ENCODE measurements at places on chromosomes 7 and 10.

DNA sequence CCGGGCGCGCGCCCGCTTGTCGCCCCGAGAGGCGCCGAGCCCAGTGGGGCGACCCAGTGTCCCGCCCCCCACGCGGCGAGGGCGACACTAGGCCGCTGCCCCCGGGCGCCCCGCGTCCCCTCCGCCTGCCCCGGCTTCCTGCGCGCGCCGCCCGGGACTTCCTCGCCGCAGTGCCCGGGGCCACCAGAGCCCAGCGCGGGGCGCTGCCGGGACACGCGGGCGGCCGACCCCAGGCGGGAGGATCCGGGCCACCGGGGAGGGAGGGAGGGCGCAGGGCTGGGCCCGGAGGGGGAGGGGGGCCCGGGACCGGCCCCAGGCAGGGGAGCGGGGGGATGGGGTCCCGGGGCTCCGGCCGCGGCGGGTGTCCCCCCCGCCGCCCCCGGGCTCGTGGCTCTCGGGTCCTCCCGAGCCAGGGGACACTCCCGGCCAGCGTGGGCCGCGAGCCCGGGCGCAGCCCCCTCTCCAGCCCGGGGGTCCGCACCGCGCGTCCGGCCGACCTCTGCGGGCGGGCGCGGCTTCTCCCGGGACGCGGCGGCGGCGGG, 435 bp upstream of the PWWP2B start:
- DNase-seq: peak; percentile 81

DNA sequence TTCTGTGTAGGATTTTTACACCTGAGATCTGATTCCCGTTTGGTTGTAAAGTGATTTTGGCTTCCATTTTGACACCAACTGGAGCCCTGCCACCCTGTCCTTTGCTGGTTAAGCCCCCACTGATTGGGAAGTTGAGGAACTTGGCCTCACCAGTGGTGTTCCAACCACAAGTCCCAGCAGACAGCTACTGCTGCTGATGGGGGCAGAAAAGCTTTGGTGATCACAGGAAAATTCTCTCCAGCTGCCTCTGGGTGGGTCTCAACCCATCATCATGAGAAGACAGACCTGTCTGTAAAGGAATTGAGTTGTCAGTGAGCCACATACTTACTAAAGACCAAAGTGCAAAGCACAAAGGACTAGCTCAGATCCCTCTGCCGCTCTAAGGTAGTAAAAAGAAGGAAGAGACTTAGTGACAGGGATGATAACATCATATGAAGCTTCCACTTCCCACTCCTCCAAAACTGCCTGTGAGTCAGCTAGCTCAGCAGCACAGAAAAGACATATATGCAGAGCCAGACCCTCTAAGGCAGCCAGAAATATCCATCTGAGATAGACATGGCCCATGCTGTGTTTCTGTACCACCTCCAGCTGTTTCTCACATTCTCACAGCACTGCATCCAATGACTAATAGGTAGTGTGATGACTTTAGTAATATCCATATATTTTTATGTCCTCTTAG, 22.4 kb upstream of the LRRC17 start:
- peak; percentile 77 for DNase-seq

GRCh38 chr10:6299743-6300105, 97.0 kb downstream of the PFKFB3 start:
- DNase-seq: no peak

DNA sequence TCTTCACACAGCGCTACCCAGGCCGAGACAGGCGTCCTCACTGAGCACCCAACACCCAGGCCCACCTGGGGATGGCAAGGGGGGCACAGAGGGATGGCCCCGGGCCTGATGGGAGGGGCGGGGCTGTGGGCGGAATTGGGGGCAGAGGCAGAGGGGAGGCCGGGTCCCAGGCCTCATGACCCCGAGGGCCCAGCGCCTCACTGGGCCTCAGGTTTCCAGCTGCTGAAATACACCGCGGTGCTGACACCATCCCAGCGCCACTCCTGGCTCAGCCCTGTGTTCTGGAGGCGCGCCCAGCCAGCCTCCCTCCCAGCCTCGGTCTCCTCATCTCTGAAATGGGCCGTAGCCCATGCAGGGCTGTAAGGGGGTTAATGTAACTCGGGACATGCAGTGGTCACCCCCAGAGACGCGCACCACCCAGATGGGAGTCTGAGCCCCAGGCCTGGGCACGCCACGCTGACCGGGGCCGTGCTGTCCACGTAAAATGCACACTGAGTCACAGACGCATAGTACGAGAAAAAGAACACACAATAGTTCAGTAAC, 82.3 kb downstream of the UNCX start:
- DNase-seq: no peak

DNA sequence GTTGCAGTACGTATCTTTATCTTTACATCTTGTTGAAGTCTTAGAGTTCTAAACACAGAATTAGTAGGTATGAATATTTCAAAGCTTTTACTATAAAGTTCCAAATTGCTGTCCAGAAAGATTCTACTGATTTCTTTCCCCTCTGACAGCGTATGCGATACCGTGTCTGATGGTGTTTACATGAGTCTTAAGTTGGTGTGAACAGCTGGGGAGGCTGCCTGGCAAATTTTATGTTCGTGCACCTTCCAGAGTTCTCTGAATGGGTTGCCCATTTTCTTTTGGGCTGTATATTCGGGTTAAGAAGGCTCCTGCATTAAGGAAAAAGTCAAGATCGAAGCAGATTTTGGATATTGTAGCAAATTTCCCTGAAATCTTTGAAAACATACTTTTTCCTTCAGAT, 8.3 kb downstream of the MDH2 start:
- DNase-seq: no peak

- peak; percentile 79 for DNase-seq
These were observed 288.1 kb downstream of the PARD3 start for GRCh38 chr10:34526758-34527730.

DNA sequence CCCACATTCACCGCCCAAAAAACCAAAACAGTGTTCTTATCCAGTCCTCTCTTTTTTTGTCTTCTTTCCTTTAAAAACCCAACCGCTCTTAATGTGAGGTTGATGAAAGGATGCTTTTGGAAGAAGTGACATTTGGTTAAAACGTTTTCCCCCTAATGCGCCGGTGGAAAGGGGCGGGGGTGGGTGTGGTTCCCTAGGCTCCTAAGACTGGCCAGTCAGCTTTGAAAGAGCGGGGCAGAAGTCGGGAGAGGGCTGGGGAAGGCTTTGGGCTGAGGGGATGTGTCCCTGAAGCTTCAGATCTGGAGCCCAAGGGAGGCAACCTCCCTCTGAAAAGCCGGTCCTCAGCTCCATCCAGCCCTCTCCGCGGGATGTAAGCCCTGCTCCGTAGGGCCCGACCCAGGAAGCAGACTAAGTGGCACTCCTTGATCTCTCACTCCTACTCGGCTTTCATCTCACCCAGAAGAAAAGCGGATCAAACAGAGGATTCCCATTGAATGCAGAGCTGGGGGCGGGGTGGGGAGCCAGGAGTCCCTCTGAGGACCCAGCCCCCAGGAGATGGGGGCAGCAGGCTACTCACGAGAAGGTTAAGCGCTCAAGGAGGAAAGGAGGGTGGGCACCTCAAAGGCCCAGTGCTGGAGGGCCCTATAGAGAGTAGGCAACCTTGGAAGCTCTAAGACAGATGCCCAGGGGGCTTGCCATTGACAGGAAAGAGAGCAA, 2.4 kb upstream of the EVX1 start:
- no peak for DNase-seq

GRCh38 chr7:33155811-33156210, 26.4 kb downstream of the BBS9 start:
- DNase-seq: peak; percentile 23

DNA sequence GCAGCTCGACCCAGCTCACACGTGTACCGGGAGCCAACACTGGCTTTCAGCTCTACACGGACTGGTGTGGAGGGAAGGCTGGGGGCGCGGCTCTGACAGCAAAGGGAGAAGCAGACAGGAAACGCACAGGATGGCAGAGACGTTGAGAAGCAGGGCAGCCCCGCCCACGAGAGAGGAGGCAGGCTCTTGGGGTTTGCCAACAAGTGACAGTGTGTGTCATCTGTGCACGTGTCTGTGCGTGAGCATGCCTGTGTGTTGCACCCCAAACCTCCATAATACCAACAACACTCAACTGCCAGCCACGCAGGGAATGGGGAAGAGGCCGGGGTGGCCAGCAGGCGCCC, 64.4 kb upstream of the PDGFA start:
- peak; percentile 72 for DNase-seq

- no peak for DNase-seq
These were observed 71.4 kb downstream of the FGFR2 start for GRCh38 chr10:121526801-121527221.

- DNase-seq: no peak
These were observed 256.5 kb downstream of the PHTF2 start for GRCh38 chr7:78055001-78055573.

DNA sequence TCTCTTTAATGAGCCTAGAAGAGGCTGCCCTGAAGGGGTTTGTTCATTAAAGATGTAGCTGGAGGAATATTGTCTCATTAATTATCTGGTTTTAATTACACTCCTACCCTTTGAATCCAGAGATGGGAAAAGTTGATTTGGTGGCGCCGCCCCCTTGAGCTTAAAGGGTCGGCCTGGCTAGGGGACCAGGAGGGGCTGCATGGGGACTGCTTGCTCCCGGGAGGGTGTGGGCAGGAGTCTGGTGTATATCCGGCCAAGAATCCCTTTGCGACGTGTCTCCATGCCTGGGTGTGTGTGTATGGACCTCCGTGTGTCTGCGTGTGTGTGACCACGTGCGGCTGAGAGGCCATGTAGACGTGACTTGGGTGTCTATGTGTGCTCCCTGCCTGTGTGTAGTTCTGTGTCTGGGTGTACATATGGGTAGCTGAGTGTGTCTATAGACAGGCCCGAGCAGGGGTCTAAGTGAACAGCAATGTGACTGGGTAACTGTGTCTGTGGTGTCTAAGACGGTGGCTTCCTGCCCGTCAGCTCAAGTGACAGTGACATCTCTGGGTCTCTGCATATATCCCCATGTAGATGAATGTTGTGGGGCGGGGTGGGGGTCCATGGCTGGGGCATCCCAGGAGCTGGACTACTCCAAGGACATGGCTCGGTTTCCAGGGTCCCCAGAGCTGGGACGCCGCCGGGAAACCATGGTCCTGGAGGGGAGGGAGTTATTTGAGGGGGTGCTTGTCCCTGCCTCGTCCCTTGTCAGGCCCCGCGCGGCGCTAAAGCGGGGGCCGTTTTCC, 10.7 kb downstream of the LBX1 start:
- DNase-seq: no peak

- DNase-seq: no peak
These were observed 293.8 kb upstream of the SHH start for GRCh38 chr7:156106107-156106426.

GRCh38 chr7:18583305-18583704, 87.8 kb downstream of the HDAC9 start:
- DNase-seq: peak; percentile 21

DNA sequence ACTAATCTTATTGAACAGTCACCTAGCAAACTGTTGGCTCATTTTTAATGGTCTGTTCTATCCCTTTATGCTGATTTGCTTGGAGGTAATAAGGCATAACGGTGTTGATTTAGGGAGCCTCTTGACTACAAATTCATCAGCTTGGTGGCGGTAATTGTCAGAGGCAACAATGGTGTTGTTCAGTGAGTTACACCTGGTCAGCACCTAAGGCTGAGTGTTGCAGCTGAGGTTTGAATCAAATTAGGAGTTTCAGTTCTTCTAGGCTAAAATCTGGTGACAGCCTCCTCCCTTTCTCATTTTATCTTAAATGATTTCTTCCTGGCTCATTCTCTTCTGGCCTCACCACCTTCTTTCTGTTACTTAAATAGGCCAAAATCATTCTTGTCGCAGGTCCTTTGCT, 42.3 kb upstream of the SP8 start:
- DNase-seq: no peak

DNA sequence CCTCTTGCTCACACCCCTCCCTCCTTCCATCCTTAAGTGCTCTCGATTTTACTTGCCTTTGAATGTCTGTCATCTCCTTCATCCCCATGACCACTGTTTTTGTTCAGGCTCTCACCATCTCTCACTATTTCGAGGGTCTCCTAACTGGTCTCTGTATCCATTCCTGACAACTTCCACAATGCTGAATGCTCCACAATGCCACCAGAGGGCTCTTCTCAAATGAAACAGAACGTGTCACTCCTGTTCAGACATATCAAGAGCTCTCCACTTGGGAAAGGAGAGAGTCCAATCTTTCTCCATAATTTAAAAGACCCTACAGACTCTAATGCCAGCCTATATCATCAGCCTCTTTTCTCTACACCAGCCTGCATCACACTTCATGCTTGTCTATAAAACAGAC, 9.0 kb upstream of the SLC13A1 start:
- DNase-seq: no peak

DNA sequence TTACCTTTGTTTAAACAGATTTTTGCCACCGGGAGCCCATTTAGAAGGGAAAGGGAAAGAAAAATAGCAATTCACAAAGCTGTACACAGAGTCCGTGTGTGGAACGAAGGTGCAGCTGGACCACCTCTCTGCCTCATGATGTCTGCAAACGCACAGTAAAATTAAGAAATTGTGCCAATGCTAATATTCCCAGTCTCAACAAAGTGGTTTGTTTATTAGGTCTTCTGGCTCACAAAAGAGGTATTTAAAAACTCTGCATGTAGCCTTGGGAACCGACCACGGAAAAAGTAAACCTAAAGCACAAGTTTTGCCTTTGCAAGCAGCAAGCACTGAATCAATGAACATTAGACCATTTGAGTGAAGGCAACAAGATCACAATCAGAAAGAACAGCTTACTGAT, 57.7 kb downstream of the CREB3L2 start:
- peak; percentile 62 for DNase-seq

DNA sequence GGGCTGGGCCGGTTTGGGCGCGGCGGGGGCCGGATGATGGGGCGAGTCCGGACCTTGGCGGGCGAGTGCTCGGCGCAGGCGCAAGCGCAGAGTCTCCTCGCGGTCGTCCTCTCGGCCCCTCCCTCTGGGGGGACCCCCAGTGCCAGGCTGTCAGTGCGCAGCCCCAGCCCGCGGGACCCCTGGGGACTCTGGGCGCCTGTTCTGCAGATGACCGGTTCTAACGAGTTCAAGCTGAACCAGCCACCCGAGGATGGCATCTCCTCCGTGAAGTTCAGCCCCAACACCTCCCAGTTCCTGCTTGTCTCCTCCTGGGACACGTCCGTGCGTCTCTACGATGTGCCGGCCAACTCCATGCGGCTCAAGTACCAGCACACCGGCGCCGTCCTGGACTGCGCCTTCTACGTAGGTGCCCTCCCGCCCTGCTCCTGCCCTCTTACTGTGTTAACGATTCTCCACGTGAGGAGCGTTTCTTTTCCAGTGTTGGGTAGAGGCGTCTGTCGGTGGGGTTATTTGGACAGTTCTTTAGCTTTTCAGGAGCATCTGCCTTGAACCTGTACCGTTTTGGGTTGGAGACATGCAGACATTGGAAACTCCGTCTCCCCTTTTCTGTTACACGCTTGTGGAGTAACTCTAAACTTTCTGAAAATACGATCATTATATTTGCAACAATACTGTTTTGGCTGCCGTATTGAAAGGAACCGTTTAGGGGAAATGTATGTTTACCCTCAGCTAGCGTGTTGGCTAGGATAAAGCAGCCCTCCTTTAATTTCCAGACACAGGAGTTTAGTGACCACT, 706 bp downstream of the BUB3 start:
- peak; percentile 73 for DNase-seq

DNA sequence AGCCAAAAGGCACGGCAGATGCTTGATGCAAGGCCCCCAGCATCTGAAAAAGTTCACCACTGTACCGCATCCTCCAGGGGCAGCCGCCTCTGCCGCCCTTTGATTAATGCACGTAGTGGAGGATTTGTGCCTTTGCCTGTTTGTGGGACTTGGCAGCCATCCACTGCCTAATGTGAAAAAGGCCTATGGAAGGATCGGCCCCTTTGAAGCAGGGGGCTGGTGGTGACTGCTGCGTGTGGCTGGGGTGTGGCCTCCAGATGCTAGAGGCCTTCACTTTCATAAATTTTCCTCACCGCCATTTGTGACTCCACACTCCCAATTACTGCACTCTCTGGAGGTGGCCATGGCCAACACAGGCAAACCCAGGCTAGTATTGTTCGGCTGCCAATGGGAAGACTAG, 226.0 kb downstream of the BMPER start:
- peak; percentile 62 for DNase-seq
